ENCODE measurements at places on chromosomes 11 and 22.
A peak's percentile ranks its signal among the peaks of the same experiment; 100 is the strongest.

GRCh38 chr11:92707665-92708064, 261.8 kb upstream of the MTNR1B start:
- no peak for DNase-seq

- no peak for DNase-seq
Observed at GRCh38 chr11:59708537-59708936, 5.1 kb downstream of the OR10V1 start.

DNA sequence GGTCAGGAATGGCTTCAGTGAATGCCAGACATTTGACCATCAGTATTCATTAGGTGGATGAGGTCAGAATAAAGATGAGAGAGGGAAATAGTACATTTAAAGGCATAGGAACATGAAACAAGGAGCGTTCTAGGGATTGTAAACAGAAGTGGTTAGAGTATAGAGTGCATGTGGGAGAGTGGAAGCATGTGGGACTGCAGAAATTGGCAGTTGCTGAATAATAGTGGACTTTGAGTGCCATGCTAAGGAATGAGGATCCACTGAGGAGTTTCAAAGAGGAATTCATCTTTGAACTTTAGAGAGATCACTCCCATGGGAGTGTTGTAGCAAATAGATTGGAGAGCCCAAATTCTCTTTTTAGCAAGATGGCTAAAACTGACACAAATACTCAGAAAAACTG, 7.9 kb downstream of the RNF169 start:
- DNase-seq, result no peak

GRCh38 chr11:76696756-76697155, 26.2 kb upstream of the LRRC32 start:
- no peak for DNase-seq

DNA sequence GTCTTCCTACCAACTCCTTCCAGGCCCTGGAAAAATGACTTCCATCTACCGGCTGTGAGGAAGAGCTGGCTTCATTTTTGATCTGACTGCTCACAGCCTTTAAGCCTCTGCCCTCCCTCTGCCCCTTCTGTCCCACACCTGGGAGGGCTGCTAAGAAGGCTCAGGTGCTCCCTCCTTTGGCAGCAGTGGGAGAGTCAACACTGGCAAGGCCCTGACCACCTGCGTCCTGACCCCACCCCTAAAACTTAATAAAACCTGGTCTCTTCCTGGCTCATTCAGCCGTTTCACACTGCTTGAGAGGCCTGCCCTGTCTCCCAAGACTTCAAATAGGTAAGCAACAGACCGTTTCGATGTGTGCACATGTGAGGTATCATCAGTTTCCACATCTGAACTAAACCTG, 52.1 kb upstream of the NFRKB start:
- DNase-seq, result no peak

GRCh38 chr11:30914143-30914762, 328.1 kb upstream of the MPPED2 start:
- peak; percentile 73 for DNase-seq

DNA sequence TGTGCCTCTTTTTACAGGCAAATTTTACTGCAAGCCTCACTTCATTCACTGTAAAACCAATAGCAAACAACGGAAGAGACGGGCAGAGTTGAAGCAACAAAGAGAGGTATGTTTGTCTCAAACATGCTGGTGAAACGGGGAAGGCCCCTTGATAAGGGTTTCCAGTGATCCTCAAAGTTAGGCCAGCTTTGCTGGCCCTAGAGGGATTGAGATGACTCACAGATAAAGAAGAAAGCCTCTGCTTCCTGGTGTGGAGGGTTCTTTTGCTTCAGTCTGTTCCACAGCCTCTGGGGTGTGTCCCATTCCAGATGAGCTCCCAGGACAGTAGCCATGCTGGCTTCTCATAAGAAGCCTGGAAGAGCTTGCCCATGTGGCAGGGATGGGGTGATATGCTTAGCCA, 118.9 kb upstream of the PARVA start:
- no peak for DNase-seq

DNA sequence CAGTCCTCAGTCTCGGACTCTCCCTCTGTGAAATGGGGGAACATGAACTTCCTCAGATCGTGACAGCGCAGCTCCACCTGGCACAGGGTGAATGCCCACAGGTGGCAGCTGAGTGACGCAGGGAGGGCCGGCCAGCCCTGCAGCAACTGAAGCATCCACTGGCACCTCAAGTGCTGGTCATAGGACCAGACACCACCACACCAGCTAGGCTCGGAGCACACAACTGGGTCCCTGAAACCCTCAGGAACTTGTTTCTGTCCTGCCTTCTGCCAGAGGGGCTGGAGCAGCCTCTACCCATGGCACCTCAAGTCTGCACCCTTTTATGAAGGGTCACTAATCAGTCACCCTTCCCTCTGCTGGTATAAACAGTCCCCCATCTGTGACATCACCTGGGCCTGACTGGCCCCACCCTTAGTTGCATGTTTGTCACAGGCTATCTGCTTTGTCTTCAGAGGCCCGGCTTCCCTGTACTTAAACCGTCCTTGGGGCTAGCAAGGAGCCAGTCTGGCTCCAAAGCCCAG, 7.4 kb upstream of the CDC42BPG start:
- DNase-seq, result no peak

- no peak for DNase-seq
Observed at GRCh38 chr11:33315822-33316221, 58.6 kb downstream of the HIPK3 start.

DNA sequence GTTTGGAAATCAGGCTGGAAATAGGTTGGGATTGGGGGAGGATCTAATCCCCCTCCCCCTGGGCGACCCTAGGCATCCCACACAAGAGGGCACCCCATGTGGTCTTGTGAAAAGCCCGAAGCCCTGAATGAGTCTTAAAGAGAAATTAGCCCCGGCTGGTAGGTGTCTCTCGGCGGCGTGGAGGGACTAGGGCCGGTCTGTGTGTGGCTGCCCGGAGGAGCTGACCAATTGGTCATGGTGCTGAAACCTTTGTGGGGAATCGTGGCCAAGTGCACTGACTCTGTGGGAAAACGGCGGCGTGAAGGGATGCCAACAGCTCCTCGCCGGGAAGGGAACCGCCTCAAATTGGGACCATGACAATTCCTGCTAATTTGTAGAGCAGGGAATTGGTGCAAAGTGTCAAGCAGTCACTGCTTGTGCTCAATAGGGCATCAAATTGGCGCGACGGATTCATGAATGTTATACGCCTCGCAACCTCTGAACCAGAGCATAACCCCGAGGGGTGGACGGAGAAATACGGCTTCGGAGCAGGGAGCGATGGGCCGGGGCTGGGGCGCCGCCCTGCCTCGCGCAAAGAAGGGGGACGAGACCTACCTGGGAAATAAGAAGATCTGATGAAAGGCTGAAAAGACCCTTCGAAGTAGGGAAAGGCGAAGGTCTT, 1.5 kb downstream of the DBX1 start:
- DNase-seq, result no peak

DNA sequence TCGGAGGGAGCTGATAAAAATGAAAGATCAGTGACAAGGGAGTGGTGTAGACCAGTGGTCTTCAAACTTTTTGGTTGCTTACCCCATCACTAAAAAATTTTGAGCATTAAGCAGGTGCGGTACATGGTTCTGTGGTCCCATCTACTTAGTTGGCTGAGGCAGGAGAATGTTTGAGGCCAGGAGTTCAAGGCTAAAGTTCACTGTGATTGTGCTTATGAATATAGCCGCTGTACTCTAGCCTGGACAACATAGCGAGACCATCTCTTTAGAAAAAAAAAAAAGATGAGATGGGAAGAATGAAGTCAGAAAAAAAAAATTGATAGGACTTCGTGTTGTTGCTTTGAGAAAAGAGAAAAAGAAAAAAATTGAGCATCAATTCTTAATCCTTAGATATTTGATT, 7.8 kb downstream of the MTMR3 start:
- DNase-seq, result no peak

GRCh38 chr11:88117281-88117858, 57.9 kb downstream of the RAB38 start:
- DNase-seq, result no peak

DNA sequence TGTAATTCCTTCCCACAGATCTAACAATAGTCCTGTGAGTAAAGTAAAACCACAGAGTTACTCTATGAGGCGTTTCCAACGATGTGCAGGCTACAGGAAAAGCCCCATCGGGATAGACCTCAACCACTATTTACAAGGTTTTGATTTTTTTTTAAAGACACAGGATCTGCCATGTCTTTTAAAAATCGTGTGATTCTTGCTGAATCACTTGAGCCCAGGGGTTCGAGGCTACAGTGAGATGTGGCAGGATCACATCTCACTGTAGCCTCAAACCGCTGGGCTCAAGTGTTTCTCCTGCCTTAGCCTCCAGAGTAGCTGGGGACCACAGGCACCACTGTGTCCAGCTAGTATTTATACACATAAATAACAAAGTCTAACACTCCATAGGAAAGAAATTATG, 7.8 kb downstream of the TAF1D start:
- no peak for DNase-seq

DNA sequence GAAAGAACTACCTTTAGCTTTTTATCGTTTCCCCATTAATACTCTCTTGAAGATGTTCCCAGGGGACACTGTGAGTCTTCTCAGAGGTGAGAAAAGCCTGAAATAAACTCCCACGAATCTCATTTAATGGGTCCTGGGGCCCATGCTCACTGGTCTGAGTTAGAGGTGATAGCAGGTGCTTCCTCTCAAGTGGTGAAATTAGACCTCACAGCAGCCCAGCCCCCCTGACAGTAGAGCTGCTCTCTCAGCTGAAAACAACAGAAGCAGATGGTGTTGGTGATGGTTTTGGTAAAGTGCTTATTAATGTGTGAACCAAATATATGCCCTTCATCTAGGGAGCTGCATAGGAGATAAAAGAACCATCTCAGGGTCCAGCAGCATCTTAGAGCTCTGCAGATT, 76.8 kb upstream of the VPREB1 start:
- no peak for DNase-seq

DNA sequence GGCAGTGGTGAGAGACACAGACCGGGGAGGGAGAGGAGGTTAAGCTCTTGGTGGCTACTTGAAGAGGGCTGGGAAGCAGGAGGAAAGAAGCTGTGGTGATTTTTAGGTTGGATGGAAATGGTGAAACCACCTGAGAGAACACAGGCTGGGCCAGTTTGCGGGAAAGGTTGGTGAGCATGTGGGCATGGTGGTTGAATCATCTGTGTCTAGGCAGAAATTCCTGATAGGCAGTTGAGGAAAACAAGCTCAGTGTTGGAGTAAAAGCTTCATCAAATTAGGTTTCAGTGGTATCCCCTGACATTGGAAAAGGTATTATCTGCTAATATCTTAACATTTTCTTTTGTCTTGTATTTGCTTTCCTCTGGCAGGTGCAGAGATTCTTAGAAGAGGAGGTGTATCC, 4.3 kb upstream of the SGSM3 start:
- no peak for DNase-seq

DNA sequence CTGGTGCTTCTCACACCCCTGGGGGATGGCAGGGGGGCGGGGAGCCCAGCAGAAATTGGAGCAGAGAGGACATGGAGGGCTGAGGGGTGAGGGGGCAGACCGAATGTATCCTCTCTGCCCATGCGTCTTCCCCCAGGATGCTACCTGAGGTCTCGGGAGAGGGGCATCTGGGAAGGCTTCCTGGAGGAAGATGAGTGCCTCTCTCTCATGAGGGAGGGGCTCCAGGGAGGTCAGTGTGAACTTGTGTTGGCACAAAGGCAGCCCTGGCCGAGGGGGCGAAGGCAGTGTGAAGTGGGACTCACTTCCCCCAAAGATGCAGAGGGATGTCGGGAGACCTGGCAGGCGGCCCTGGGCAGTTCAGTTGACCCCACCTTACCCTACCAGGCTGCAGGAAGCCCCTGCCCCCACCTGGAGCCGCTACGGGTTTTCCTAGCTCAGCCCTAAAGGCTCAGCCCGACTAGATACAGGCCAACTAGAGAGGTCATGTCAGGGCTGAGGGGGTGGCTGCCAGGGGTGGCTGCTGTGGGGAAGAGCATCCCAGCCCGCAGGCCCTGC, 10.4 kb downstream of the ASCL2 start:
- DNase-seq, result no peak

GRCh38 chr11:123645286-123645975, 9.0 kb downstream of the SCN3B start:
- DNase-seq, result no peak

DNA sequence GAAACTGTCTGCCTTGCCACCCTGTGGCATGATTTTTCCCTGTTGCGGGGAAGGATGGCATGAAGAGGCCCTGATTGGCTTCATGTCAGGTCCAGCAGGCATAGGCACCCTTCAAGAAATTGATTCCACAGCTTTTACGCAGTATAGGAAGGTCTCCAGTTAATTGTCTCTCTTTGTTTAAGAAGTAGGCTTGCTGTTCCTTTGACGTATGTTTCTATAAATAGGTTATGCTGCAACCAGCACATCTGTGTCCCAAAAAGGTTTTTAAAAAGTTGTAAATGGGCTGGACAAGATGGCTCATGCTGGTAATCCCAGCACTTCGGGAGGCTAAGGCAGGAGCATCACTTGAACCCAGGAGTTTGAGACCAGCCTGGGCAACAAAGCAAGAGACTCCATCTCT, 62.6 kb downstream of the CD6 start:
- DNase-seq, result no peak

- no peak for DNase-seq
Observed at GRCh38 chr11:122803306-122803705, 35.0 kb upstream of the CRTAM start.

DNA sequence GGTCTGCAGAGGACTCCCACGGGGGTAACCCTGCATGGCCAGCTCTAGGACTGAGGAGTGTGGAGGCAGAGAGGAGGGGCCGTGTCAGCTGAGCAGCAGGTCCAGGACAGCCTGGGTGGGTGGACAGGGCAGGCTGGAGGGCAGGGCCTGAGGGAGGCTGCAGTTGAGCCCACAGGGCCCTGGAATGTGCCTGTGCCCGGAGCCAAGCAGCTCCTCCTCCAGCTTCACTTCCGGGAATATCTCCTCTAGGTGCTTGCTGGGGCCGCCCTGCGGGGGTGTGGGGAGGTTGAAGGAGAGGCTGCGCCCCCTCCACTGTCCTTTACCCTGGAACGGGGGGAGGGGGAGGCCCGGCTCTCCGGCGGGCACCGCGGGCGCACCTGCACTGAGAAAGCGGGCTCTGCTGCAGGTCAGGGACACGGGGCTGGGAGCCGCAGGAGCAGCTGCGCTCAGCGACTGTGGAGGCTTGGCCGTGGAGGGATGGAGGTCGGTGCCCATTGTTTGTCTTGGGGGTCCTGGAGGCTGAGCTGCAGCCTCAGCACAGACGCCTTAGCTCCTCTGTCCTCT, 1293.2 kb downstream of the BRD1 start:
- no peak for DNase-seq

DNA sequence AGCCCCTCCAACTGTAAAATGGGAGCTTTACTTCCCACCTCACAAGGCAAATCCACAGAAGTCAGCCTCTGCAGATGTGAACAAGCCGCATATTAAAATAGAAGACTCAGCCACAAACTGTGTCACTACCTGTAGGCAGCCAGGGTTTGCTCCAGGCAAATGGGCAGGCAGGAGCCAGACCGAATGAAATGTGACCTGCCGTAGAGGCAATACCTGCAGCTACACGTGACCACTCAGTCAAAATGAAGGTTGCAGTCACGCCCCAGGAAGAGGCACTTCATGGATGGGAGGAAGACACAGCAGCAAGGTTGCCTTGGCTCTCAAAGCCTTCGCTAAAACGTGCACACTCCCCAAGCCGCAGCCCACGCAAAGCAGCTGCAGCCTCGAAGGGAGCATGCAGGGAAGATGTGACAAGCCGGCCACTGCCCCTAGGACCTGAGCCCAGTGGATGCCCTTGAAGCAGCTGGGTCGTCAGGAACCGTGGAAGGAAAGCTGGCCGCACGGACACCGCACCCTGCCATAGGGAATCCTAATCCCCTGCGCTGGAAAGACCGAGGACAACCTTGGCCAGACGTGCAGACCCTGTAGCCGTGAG, 53.1 kb downstream of the SHANK2 start:
- no peak for DNase-seq

GRCh38 chr11:113119074-113119473, 157.9 kb downstream of the NCAM1 start:
- no peak for DNase-seq

- DNase-seq, result no peak
Observed at GRCh38 chr11:68658661-68659060, 25.7 kb upstream of the GAL start.

Measured in dorsolateral prefrontal cortex (tissue), 122 donors.